Activated T-cell treated with anti-CD3 and anti-CD28 coated beads for 48 hours (primary cell): ENCODE measurements at places on chromosomes 11 and 22.
A peak's percentile ranks its signal among the peaks of the same experiment; 100 is the strongest.

DNA sequence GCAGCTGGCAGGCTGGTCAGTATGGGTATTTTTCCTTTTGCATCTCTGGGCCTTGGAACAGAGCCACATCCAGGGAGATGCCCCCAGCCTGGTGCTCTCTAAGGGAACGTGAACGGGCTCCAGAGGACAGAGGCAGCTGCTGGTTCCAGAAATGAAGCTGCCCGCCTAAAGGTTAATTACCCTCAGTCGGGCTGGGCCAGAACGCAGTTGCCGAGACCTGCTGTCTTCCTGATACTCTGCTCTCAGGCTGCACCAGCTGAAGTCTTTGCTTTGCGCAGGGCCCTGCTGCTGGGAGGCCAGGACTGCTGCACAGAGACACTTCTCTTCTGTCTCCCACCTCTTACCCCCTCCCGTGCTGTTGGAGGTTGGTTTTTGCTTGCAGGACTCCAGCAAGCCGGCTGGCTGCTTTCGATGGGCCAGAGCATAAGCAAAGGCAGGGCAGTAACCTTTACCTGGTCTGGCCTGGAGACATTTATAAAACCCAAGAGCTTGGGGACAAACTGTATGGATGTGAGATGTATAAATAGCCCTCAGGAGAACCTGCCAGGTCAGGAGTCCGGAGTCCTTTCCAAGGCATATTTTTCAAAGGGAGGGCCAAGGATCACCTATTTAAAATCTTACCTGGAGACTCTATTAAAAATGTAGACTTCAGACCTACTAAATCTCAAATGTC, 197.1 kb downstream of the GRIK4 start:
- no peak for DNase-seq

GRCh38 chr11:2808850-2809846, 76.4 kb downstream of the CDKN1C start:
- DNase-seq = no peak

- DNase-seq = no peak
These were observed 206.1 kb downstream of the PGR start for GRCh38 chr11:100923555-100923954.

DNA sequence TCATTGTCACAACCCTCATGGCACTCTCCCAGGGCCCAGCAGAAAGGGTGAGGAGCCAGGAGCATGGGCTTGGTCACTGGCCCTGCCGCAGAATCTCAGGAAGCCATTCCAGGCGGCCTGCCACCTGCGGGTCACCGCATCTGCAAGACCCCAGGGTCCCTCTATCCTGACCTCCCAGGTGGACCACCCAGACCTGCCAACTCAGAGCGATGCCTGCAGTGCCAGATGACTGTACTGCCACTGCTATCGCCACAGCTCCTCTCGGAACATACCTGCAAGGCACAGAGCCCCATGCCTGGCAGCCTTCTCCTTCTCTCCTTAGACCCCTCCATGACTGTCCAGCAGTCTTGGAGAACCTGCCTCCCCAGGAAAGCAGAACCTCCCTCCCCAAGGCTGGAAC, 26.4 kb upstream of the ELFN2 start:
- DNase-seq = no peak

DNA sequence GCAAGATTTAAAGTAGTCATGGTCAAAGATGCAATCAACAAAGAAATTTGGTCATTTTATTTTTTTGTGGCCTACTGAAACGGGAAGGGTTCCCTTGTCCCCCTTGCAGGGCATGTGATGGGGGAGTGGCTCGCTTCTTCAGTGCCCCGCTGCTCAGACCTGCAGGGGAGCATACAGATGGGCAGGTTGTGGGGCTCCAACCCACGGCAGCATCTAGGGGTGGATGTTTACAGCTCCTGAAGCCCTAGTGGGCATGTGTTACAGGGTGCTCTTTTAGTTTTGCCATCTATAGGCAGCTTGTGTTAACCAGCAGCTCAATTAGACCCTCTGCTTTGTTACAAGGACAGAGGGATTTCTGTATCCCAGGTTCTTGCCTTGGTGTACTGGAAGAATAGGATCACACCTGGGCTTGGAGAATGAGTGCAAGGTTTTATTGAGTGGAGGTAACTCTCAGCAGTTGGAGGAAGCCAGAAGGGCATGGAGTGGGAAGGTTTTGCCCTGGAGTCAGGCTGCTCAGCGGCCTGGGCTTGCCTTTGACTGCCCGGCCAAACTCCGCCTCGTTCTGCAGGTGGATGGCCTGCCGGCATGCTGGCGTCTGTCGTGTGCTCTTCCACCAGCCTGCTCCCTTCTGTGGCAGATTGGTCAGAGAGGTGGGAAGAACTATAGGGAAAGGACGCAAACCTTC, 9.4 kb downstream of the GSTP1 start:
- DNase-seq = no peak

DNA sequence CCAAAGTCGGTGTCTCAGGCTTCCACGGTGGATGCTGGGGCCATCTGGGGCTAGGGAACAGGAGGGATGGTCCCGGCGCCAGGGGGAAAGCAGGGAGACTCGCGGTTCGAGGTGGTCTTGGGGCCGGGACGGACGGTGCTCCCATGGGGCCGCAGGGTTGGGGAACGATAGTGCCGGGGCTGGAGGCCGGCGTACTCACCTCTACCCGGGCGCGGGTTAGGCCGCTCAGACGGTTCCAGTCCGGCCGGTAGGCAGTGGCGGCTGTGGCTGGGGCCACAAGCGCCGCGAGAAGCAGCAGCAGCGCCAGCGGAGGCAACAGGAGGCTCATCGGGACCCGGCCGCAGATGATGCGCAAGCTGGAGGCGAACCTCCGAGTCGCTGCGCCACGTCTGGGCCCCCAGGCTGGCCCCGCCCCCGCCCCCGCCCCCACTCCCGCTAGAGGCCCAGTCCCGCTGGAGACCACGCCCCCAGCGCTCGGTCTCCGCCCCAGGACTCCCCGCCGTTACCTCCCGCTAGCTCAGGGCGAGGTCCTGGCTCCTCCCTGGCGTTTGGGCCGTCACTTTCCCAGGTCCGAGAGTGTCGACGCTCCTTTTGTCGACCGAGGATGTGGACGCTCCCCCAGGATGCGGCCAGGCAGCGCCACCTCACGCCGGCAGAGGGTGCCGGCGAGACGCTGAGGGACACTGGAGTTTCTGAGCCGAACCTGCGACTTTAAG, at the start of gene SELENOM:
SELENOM (minus strand) TSS at position 391 of the 716 bp plus-strand sequence; CDS start at position 328, 63 bp downstream.
- DNase-seq = peak; percentile 88

GRCh38 chr22:50247748-50248147, 2.9 kb upstream of the TUBGCP6 start:
- no peak for DNase-seq

GRCh38 chr11:70901951-70902521, 350.3 kb downstream of the SHANK2 start:
- DNase-seq = no peak

GRCh38 chr11:134562941-134563471, 151.0 kb upstream of the B3GAT1 start:
- DNase-seq = no peak

GRCh38 chr11:64864473-64865285, 13.7 kb downstream of the EHD1 start:
- DNase-seq = peak; percentile 72

GRCh38 chr11:44997566-44997965, 46.9 kb upstream of the TP53I11 start:
- no peak for DNase-seq

GRCh38 chr11:62852523-62853188, 13.3 kb upstream of the WDR74 start:
- DNase-seq = no peak

DNA sequence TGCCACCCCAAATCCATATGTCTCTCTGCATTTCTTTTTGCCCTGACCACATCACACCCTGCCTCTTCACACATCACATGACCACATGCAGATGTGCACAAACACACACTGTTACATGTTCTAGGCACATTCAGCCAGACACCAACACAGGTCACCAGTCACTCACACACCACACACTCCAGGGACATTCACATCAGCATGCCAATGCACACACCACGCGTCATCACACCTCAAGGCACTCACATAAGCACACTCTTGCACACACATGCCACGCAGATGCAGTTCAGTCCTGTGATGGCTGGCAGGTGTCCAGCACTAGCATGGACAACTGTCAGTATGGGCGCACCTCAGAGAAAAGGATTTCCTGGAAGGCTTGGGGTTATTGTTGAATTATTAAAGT, 77.0 kb upstream of the MYOD1 start:
- no peak for DNase-seq

GRCh38 chr11:61642162-61642561, 38.0 kb upstream of the DAGLA start:
- no peak for DNase-seq

- no peak for DNase-seq
These were observed 2.6 kb downstream of the CD44 start for GRCh38 chr11:35141571-35141971.

GRCh38 chr22:18024276-18024939, at the start of gene MICAL3:
Gene MICAL3, minus strand, starts transcription at chr22:18024561. Its CDS starts 117,749 bp downstream, at chr22:17906812.
- peak; percentile 70 for DNase-seq

DNA sequence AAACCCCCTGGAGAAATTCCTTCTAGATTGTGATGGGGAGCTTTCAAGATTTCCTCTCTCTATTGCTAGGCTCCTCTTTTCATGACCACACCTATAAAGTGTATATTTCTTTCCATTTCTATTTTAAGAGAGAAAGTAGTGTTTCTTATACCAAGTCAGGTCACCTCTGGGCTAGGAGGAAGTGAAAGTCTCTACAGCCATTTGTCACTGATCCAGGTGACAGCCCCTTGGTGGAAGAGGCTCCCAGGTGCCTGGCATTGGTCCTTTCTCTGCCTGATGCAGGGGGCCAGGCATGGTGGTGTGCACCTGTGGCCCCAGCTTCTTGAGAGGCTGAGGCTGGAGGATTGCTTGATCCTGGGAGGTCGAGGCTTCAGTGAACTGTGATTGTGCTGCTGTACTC, 64.7 kb downstream of the DHCR7 start:
- DNase-seq = no peak

GRCh38 chr11:131754671-131755070, 384.3 kb downstream of the NTM start:
- DNase-seq = no peak

- no peak for DNase-seq
These were observed 12.4 kb upstream of the PRRG4 start for GRCh38 chr11:32817181-32817851.

- no peak for DNase-seq
These were observed 63.7 kb upstream of the NNMT start for GRCh38 chr11:114232400-114233059.

GRCh38 chr11:59222464-59223060, 9.8 kb upstream of the MPEG1 start:
- no peak for DNase-seq
